ENCODE measurements at places on chromosomes 2 and 18.

DNA sequence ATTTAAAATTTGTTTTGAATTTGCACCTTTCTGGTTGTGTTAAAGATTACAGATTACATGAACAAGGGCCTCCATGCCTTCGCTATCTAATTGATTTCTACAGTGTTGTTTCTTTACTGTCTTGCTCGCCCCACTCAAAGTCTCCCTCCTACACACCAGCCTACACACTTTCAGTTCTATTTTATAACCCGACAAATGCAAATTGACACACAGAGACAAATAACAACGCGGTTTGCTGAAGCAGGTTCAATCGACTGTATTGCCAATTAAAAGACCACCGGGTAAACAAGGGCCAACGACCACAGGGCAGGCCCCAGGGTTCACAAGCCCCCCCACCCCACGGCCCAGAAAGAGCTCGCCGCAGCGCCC is 869 bp downstream of the STARD7 start:
- DNase-seq: no peak

DNA sequence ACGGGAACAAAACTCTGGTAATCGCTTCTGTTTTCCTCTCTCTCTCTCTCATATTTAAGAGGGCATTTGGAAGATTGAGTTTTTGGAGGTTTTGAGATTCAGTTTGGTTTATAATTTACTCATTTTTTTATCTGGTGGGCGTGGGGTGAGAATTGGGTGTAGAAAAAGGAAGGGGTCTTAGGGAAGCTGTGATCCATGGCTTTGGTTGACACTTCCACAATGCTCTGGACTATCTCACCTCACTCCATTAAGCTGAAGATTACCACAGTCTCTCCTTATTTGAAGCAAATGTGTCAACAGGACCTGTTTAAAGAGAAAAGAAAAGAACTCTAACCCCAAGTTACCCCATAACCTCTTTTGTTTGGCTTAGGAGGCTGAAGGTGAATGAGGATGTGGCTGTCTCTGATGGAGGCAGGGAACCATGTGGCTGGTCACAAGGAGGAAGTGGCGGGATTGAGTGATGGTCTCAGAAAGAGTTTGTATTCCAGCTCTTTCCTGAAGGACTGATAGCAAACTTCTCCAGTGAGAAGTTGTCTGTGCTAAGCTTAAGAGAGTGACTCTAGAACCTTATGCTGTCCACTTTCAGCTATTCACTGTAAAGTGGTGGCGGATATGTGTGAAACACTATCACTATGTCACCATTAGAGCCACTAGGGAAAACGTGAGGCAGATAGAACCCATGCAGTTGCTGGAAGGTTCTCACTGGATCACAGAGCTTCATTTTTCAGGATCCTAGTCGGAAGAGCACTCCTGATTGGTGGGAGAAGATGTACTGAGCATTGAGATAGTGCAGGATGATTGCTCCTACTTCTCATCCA is 934 bp downstream of the ZNF804A start:
- no peak for DNase-seq

GRCh38 chr2:10650761-10651160 is 39.0 kb downstream of the NOL10 start:
- no peak for DNase-seq

DNA sequence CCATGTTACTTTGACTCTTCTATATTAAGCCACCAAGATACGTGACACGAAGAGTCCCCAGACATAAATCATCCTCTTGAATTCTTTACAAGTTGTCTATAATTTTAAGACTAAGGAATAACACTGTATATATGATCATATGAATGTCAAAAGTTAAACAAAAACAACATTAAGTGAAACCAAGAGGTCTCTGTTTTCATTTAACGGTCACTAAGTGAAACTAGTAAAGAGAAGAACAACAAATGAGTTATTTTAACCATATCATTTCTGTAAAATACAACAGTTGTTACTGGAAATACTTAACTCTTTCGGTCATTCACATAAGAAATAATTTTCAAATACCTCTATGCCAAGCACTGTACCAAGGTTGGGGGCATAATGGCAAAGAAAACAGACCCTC is 45.7 kb upstream of the STK17B start:
- no peak for DNase-seq

DNA sequence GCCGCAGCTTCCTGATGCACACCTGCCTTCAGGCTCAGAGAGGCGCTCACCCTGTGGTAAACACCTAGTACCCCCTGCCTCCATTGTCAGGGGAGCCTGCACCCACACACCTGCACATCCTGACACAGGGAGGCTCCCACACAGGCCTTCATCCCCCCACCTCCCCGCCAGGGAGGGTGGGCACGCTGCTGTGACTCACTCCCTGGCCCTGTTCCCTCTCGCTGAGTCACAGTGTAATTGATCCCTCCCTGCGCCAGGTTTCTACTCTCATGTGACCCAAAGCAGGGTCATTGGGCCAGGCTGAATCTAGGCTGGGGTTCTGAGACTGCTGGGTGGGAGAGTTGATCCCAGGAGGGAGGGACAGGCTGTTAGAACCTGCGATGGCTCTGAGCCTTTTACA is 8.5 kb upstream of the CELF4 start:
- DNase-seq: no peak

GRCh38 chr2:205712508-205712907 is 30.2 kb downstream of the NRP2 start:
- DNase-seq: peak; percentile 58

DNA sequence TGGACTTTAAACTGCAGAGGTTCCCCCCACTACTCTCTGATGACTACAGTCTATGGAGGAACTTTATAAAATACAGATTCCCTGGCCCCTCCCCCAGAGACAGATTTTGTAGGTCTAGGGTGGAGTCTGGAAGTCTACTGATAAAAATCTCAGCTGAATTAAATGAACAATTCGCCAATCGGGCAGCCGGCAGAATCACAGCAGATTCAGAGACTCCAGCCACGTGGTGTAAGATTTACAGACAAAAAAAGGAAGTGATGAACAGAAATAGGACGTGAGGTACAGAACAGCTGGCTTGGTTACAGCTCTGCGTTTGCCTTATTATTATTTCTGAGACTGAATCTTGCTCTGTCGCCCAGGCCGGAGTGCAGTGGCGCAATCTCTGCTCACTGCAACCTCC is 21.4 kb upstream of the MTA3 start:
- no peak for DNase-seq

- peak; percentile 30 for DNase-seq
These were observed 2.1 kb downstream of the PROKR1 start for GRCh38 chr2:68645523-68645922.

DNA sequence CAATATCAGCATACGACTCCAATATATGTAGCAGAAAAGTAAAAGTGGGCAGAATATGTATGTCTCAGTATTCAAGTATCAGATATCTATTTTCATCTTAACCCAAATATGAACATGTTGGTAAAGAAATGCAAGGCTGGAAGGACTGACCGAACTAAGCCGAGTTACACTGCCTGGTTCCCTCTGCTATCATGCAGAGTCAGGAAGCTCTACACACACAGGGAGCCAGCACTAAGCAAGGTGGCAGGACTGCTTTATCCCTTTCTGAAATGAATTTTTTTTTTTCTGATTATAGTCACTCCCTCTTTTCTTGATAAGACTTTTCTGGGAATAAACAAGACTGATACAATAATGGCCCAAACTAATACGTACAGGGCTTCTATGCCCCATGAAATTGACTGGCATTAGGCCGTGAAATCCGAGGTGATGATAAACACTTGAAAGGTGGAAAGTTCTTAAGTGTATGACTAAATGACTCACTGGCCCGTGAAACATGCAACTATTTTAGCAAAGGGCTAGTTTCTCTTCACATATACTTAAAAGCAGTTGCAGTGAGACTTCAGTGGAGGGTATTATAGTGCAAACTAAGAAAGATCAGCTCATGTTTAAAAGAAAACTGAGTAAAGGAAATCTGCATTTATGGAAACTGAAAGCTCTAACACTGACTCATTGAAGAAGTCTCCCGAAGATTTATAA is 14.9 kb downstream of the DPP4 start:
- peak; percentile 55 for DNase-seq

DNA sequence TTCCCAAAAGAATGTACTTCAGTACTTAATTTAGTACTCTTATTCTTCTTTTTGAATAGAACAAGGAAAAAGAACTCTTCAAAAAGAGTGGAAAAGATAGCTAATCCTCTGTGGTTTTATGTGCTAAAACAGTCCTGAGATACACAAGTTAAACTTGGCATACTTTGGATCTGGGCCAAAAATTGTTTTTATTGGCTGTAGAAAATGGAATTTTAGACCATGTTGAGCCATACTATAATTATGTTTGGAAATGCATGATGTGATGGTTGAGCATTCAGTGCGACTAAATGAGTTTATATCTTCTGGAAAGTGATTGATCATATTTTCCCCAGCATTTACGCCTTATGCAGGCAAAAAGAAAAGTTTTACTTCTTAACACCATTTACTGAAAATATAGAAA is 18.0 kb upstream of the PDE1A start:
- DNase-seq: no peak

- no peak for DNase-seq
These were observed 68.0 kb downstream of the BOLA3 start for GRCh38 chr2:74079522-74080341.

GRCh38 chr2:37287966-37288365 is 36.7 kb downstream of the PRKD3 start:
- DNase-seq: peak; percentile 47

DNA sequence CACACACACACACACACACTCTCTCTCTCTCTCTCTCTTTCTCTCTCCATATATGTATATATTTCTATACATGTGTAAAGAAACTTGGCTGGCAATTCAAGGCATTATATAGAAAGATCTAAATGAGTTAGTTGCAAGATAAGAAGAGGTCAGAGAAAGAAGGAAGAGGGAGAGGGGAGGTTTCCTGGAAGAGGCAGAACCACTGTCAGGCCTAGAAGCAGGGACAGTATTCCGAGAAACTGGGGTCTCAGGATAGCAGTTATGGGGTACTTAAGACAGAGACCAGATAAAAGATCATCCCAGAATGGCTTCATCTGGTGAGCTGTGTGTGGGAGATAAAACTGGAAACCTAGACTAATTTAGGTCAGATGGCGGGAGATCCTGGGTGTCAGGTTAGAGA is 180.8 kb downstream of the CAMKMT start:
- no peak for DNase-seq

DNA sequence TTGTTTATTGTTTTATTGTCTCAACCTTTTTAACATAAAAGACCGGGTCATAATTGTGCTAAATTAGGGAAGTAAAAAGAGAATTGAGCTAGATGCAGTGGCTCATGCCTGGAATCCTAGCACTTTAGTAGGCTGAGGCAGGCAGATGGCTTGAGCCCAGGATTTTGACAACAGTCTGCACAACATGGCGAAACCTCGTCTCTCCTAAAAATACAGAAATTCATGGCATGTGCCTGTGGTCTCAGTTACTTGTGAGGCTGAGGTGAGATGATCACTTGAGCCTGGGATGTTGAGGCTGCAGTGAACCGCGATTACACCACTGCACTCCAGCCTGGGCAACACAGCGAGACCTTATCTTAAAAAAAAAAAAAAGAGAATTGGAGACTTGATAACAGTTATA is 104.2 kb upstream of the TTC27 start:
- no peak for DNase-seq

- no peak for DNase-seq
These were observed 20.2 kb upstream of the SFXN5 start for GRCh38 chr2:73091696-73092095.

DNA sequence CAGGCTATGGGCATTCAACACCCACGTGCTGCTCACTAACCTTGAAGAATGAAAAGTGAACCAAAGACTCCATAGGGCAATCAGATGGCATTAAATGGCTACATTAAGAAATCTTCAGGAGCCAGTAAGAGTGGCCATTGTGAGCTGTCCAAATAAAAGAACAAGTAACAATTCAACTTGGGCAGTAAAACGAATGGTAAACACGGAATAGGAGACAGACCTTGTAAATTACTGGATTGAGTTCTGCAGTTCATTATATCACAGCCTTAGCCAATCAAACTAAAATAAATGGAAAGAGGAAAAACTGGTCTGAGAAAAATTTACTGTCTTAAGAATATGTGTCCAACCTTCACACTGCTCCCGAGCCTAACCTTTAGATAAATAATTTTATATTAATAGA is 306.5 kb upstream of the ZNF521 start:
- DNase-seq: no peak

- no peak for DNase-seq
These were observed 328.9 kb downstream of the TDRD15 start for GRCh38 chr2:21452678-21453077.

DNA sequence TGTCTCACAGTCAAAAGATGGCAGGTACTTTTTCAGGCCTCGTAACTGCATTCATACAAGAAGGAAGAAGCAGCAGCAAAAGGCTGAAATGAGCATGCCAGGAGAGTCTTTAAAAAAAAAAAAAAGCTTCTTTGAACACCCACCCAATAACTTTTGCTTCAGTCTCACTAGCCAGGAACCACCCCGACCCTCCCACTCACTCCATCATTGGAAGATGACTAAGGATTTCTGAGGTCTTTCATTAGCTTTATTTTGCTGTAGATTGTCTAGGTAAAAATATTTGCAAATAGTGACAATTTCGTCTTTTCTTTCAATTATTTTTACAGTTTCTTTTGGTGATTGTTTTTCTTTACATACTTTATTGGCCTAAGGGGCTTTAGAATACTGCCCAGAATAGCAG is 37.9 kb downstream of the RBBP8 start:
- no peak for DNase-seq

GRCh38 chr2:689237-689636 is 12.0 kb upstream of the TMEM18 start:
- no peak for DNase-seq

DNA sequence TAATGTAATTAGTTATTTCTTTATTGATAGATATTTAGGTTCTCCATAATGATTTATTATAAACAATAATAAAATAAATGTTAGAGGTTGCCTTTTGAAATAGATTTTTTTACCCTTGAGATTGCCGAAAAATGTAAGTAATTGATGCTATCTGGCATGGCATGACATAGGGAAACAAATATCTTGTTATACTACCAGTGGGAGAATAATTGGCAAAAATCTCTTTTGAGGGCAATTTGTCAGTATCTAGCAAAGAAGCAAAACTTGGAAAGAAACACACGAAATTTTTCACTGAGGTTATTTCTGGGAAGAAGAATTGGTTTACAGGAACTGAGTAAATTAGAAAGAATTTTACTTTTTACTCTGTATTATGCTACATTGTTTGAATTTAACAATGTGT is 547.2 kb upstream of the SETBP1 start:
- DNase-seq: no peak

- no peak for DNase-seq
These were observed 134.8 kb downstream of the PRKCE start for GRCh38 chr2:45786030-45786835.

- DNase-seq: no peak
These were observed 360.5 kb downstream of the SOX11 start for GRCh38 chr2:6052649-6053048.

DNA sequence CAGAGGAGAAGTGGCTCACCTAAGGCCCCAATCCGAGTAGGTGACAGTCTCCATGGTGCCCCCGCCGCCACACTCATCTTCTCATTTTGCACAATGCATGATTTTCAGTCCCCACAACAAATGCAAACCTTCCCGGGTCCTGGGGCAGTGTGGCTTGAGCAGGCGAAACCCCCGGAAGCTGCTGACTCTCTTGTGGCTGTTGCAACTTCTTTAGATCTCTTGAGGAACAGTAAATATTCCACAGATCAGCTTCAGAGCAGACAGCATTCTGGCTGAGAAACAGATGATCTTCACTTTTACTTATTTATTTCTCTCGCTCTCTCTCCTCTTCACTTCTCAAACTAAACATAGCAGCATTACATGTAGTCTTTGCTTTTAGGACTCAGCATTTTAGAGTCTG is 51.9 kb downstream of the ASAP2 start:
- DNase-seq: no peak

All from epithelial cell of esophagus (primary cell).